Glutamatergic neuron (in vitro differentiated cells): ENCODE measurements at places on chromosomes 6 and 20.

GRCh38 chr6:77876300-77876699 is 223.5 kb downstream of the MEI4 start:
- DNase-seq = no peak

DNA sequence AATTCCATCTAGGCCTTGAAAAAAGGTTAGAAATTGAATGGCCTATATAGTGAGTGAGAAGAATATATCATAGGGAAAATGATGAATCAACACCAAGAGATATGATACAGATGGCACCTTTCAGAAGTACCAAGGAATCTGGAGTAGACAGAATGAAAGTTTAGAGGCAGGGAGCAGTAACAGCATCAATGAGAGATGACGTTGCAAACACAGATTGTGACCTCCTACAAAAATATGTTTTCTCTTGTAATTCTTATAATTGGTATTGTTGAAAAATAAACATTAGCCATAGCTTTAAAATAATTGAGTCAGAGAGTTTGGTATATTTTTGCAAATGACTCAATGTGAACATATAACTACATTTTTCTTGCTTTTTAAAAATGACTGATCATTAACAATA is 1223.1 kb upstream of the GJE1 start:
- no peak for DNase-seq

DNA sequence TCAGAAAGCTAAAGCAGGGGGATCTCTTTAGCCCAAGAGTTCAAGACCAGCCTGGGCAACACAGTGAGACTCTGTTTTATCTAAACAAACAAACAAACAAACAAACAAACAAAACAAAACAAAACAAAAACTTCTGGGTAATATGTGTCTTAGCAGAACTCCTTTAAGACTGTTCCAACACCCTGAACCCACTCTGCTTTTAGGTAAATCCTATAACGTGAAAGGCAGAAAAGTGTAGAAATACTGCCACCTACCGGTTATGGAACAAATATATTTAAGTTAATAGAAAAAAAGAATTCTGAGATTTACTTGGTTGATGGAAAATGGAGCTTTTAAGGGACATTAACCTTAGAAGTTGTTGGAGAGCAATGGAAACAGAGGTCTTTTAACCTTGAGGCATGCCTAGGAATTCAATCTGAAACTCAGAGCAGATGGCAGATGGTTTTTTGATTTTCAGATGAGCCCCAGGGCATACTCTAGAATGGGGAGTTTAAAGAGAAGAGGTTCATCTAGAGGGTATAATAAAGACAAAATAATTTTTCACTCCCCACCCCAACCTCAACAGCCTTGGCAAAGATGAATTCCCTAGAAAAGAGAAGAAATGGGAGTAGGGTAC is 38.5 kb downstream of the SOD2 start:
- no peak for DNase-seq

GRCh38 chr20:47031004-47031403 is 136.4 kb downstream of the EYA2 start:
- no peak for DNase-seq

DNA sequence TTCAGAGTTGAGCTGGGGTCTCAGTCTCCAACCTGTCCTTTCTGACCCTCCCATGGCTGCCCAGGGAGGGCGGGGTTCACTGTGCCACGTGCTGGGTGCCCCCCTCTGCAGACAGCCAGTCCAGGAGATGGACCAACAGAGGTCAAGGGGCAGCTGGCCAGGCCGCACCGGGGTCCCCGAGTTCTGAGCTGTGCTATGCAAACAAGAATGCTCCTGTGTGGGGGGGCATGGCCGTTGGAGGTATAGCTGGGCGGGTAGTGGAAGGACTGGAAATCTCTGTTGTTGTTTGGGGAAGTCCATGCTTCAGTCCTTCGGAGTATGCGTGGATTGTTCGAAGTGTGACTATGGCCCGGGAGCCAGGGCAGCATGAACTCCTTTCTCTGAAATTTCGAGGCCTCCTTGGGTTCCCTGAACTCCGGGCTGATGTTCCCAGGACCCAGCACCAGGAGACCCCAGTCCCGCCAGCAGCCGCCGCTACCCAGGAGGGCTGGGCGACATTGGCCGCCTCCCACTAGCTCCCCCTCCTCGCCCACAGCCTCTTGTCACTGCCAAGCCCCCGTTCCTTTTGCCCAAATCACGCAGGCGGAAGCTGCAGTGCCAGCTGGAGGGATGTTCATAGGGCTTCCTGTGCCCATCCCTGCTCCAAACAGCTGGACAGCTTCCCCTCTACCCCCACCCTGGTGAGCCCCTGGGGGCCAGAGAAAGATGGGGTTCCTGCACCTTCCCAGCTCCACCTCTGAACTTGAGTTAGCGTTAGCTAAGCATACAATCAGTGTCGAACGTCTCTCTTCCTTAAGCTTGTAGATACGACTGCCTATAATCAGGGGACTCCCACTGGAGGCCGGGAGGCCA is 126.6 kb downstream of the TAF4 start:
- peak; percentile 13 for DNase-seq

- no peak for DNase-seq
Observed at GRCh38 chr20:25481235-25481917, 73.9 kb downstream of the GINS1 start.

- no peak for DNase-seq
Observed at GRCh38 chr20:56322681-56323080, 36.1 kb upstream of the FAM210B start.

- DNase-seq = no peak
Observed at GRCh38 chr6:44054721-44055559, 72.3 kb downstream of the MRPL14 start.

- no peak for DNase-seq
Observed at GRCh38 chr20:62743777-62744317, 35.2 kb downstream of the NTSR1 start.

GRCh38 chr6:23498013-23498412 is 628.0 kb upstream of the NRSN1 start:
- DNase-seq = no peak

DNA sequence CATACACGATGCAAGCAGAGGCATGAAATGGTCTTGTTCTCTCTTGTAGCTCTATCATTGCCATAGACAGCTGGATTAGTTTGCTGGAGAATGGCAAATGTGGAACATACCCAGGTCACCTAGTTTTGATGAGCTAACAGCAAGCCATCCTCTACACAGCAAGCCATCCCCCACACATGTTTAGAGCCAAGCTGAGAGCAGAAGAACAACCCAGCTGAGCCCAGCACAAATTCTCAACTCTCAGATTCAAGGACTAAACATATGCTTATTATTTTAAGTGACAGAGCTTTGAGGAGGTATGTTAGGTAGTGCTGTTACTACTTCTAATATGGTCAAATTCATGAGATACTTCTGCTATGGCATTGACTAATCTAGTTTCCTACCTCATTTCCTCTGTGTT is 230.3 kb downstream of the OTOR start:
- no peak for DNase-seq

DNA sequence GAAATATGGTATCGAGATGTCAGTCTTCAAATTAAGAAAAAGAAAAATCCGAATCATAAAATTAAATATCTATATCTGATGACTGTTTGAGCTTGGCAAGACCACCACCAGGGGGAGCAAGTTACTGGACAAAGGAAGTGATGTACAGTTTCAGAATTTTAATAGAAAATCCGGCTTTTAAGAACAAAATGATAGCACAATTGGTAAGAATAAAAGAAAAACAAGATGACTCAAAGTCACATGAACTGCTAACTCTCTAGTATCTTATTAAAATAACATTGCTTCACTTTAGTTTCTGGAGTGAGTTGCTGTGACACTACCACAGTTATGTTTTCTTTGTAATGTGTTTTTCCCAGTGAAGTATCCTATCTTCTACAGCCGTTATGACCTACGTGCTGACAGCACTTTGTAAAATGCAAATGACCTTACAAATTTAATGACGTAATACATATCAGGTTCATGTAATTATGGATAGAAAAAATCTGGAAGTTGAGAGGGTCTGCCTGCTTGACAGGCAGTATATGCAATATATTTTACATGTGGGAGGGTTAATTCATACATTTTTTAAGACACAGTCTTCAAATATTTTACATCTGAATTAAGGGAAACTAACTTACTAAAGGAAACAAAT is 405.3 kb upstream of the HS3ST5 start:
- DNase-seq = peak; percentile 67

- no peak for DNase-seq
Observed at GRCh38 chr20:34458631-34459030, 57.6 kb upstream of the DYNLRB1 start.

DNA sequence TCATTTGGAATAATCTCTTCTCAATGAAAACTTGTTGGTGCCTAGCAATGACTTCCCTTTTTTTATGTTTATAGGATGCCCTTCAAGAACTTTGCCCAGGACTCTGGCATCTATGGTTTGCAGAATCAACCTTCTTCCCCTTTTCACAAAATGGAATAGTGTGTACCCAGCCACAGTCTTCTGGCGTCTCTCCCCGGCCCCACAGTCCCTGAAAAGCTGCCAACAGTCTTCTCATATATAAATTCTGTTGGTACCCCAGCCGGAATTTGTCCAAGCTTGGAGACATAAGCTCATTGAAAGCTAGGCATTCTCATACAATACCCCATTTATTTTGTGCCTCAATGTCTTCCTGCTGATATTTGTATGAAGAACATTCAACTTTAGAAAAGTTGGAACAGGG is 26.4 kb upstream of the MCM3 start:
- no peak for DNase-seq

DNA sequence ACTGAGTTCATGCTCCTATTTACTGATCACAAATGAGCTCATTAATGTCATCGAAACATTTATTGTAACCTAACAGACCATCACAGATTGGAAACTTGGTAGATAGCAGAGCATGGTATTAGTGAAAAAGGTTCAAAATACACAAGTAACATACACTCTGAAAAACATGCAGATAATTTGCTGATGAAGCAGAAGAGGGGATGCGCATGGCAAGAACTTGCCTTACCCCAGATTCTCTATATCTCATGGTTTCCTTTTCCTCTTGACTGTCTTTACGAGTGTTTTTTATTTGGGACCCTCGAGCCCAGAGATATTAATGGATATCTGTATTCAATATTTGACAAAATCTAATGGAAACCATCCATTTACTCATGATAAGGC is 37.6 kb downstream of the QRSL1 start:
- DNase-seq = no peak

DNA sequence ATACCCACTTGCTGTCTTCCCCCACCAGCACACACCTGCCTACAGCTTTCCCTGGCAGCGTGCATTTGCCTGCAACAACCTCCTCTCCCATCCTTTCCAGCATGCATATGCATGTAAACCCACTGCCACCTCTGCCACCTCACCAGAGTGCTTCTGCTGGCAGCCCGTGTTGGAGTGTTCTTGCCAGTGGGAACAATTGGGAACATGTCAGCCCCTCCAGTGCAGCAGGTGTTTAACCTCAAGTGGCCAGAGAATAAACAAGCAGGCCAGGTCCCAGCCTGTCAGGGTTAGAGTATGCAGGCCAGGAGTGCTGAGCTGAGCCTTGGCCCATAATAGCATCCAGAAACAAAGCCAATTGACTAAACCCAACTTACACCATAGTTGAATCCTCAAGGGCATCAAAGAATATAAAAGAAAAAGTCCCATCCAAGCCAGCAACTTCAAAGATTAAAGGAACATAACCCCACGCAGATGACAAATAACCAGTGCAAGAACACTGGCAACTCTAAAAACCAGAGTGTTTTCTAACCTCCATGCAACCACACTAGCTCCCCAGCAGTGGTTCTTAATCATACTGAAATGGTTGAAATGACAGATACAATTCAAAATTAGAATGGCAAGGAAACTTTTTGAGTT is 1212.1 kb upstream of the CITED2 start:
- no peak for DNase-seq

DNA sequence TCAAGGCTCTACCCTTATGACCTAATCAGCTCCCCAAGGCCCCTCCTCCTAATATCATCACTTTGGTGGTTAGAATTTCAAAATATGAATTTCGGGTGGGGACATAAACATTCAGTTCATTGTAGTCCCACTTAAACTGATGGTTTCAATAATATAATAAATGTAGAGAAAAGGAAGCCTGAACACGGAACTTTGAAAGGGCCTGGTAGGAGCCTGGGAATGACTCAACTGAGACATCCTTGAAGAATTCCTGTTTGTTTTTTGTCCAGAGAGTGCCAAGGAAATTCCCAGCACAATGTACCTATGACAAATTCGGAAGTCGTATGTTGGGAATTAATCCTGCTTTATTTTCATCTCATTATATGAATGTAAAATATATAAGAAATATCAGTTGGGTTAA is 457.9 kb downstream of the PLCB1 start:
- DNase-seq = no peak
